Thoracic aorta endothelial cell (primary cell): ENCODE measurements at places on chromosomes 12 and 14. TPM values are rescaled to one million over a fixed set of nuclear protein-coding genes. Genes with fewer than 3 reads are reported as not detected.

TMEM63C gene
- total RNA-seq, result not detected in 2 replicates

PPP1R36 gene
- 0.29 and 0.40 TPM in 2 replicates for total RNA-seq

MYH6 gene
- total RNA-seq, result not detected in 2 replicates

PDE3A gene
- total RNA-seq, result 64.2 and 106 TPM in 2 replicates

COPS7A gene
- 34.7 and 40.3 TPM in 2 replicates for total RNA-seq

MED13L gene
- total RNA-seq, result 116 and 133 TPM in 2 replicates

TNFAIP2 gene
- total RNA-seq, result 14.6 and 35.8 TPM in 2 replicates

DPPA3 gene
- total RNA-seq, result not detected in 2 replicates

KLRG1 gene
- 12.6 and 17.2 TPM in 2 replicates for total RNA-seq

HOTAIR gene
- not detected in 2 replicates for total RNA-seq

KLRC3 gene
- 0.13 TPM in 1 of 2 replicates, not detected in the other for total RNA-seq

MYL2 gene
- total RNA-seq, result not detected in 2 replicates

MYBPC1 gene
- total RNA-seq, result not detected in 2 replicates

RNU4-1 gene
- under 0.01 TPM in 2 replicates for total RNA-seq
